ENCODE measurements at places on chromosomes 11 and 22.

DNA sequence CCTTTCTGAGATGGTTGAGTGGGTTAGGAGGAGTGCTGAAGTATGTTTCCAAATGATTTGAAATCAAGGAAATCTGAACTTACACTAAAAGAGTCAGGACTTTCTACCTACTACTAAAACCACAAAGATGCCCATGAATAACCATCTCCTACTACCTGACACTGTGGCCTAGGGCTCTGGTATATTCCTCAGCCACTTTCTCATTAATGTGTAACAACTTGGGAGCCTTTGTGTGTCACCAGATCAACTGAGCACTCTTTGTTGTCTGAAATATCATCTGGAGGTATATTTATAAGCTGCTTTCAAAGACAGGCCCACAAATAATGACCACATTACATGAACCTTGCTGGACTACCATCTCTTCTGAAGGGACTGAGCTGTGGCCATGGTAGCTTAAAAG is 43.9 kb downstream of the RELT start:
- no peak for DNase-seq

DNA sequence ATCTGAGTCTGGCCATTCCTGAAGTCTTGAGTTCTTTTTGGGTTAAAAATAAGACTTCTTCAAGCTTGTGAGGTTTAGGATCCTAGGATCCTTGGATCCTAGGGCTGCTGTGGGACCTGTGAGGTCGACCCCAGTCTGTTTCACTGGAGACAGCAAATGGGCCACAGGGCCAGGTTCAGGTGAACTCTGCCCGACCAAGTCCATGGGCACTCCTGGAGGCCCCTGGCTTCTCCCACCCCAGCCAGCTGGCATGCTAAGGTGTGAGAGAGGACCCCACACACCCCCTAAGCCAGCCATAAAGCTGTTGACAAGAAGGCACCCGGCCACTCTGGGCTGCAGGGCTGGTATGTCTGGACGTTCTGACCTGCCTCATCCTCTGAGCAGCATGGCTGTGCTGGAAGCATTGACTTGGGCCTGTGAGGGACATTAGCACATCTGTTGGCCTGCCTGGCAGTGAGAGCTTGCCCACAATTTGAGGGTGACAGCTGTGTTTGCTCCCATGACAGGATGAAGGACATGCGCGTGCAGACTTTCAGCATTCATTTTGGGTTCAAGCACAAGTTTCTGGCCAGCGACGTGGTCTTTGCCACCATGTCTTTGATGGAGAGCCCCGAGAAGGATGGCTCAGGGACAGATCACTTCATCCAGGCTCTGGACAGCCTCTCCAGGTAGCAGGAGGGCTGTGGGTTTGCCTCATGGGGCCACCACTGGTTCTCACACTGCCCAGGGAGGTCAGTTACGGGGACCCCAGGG is 16.0 kb downstream of the CLDN5 start:
- DNase-seq, result no peak

DNA sequence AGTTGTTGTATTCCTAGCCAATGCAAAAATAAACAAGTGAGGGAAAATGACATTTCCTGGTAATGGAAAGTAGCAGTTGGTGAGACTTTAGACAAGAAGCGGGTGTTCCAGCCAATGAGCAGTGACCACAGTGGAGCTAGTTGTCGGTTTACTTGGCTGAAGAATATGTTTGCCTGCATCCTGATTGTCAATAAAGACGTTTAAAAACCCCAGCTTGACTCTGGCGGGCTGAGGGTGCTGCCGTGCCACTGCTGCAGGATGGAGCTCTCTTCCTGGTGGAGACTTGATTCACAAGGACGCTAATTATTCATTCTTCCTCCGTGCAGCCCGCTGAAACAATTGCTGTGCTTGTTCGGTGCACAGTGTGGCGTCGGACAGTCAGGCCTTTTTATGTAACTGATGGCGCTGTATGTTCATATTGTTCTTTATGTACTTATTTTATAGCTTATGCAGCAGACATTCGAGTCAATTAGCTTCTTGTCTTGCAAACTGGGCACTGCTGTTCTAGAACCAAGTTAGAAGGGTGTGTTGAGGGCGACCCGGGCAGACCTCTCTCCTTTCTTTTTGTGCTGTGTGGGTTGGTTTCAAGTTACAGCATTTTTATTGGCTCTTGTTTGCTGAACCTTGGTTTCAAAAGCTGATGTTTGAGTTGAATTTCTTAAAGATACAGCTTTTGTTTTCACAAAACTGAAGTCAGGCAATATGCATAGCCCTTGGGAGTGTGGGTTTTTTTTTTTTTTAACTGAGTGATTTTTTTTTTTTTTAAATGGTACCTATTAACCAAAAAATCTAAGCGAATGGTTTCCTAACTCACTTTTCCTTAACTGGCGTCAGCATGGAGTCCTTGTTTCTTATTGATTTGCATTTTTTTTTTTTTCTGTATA is 153.9 kb downstream of the TEAD1 start:
- DNase-seq, result no peak

- no peak for DNase-seq
These were observed 931.1 kb upstream of the TENM4 start for GRCh38 chr11:80371931-80372330.
